ENCODE measurements at places on chromosomes 3 and 15.

DNA sequence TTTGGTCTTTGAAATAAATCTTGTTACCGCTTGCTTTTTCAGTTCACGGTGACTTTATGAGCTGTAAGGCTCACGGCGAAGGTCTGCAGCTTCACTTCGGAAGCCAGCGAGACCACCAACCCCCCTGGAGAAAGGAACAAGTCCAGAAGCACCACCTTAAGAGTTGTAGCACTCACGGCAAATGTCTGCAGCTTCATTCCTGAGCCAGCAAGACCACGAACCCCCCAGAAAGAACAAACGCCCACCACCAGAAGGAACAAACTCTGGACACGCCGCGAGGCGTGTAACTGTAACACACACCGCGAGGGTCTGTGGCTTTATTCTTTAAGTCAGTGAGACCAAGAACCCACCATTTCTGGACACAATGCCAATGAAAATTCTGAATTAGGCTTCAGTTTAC, 28.8 kb downstream of the GOLGA6A start:
- no peak for DNase-seq

GRCh38 chr3:11566478-11566877, 77.2 kb downstream of the VGLL4 start:
- DNase-seq = no peak

GRCh38 chr15:64610257-64610919, 150.0 kb downstream of the ZNF609 start:
- DNase-seq = no peak

GRCh38 chr3:187518616-187519015, 150.4 kb downstream of the RTP4 start:
- DNase-seq = no peak

GRCh38 chr3:150960708-150961684, 11.5 kb downstream of the CLRN1 start:
- DNase-seq = no peak

DNA sequence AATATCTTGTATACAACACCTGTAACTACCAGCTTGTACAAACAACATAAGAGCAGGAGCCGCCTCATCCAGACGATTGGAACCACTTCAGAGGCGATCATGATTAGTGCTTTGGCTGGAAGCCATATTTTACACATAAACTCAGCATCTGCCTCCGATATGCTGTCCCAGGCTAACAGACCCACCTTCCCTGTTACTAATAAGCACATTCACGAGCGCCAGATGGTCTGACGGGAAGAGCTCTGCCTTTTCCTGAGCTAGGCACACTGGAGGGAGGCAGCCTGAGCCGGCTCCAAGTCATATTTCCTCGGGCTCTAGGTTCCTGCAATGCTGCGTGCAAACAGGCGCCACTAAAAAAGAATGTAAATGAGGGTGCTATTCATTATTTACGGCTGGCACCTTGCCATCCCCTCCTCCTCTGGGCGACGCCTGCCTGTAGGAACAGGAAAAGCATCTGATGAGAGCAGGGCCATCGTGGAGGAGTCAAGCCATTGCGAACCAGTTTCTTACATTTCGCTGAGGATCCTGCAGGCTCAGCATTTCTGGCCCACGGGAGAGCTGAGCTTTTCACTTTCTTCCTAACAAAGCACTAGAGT, 98.2 kb downstream of the ANXA2 start:
- DNase-seq = no peak

DNA sequence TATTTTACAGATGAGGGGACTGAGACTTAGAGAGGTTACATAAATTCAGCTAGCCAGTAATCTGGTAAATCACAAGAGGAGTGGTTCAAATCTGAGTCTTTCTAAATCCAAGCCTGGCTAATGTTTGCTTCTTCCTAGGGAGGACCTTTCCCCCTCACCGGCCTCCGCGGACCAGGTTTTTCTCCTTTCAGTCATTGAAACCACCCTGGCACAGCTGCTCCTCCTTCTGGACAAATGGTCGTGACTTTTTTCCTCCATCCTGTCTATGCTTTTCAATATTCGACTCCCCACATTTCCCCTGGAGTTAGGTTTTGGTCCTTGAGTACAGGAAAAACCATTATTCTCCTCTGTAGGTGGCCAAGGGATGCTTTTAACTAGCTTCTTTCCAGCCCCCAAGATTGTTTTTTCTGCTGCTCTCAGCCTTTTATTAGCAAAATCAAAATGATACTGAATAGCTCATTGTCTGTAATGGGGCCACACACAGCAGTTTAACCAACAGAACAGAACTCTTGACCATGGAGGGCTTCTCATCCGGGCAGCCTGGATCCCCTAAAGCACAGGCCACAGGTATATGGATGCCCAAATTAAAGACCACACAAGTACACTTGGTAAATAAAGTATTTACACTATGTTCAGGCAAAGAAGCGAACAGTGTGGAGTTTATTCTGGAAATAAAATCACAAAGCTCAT, 85.9 kb upstream of the KLHL25 start:
- DNase-seq = no peak

- no peak for DNase-seq
These were observed 91.8 kb downstream of the THBS1 start for GRCh38 chr15:39672666-39673065.

DNA sequence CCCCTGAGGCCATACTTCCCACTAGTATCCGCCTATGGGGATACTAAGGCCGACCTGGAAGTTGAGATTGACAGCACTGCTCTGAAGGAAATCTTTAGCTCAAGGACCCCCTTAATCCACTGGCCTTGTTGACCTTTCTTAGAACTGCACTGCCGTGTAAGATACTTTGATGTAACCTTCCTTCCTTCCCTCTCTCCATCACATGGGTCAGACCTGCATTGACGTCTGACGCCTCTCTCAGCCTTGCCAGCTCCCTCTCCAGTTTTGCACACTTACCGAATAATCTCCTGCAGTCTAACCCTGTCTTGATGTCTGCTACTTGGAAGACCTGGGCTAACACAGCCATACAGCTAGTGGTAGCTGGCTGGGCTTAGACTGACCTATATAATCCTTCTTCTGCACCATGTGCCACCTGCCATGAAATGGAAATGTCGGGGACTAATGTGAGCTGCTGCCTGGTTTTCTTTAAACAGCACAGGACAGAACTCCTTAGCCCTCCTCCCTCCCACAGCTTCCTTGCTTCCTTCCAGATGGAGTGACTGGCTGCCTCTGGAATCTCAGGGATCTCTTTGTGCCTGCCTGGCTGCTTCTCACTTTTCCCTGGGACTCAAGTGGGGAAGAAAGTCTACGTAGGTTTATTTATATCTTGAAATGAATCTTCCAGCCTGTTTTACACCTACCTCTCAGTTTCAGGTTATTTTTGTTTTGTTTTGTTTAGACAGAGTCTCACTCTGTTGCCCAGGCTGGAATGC, 39.2 kb upstream of the HERC1 start:
- DNase-seq = no peak

DNA sequence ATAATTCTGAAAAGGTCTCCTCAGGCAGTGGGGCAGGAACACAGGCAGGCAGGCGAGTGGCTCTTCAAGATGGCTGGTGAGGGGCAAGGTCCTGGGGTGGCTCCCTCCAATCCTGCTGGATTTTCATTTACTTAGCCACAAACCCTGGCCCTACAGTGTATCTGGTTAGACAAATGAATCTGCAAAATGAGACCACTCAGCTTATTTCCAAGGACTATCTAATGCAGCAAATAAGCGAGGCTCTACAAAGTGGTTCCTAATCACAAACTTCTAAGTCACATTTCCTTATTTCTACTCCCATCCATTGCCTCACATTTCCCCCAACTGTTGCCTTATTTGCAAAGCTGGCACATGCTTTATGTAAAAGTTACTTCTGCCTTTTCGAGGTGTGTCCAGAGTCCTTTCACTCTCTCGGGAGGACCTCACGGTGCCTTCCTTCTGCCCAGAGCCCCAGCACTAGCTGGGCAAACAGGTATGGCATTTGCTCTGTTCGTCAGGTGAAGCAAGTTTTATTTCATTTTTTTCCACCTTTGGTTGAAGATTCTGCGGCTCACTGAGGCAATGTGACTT, 40.5 kb downstream of the CCDC12 start:
- DNase-seq = no peak

DNA sequence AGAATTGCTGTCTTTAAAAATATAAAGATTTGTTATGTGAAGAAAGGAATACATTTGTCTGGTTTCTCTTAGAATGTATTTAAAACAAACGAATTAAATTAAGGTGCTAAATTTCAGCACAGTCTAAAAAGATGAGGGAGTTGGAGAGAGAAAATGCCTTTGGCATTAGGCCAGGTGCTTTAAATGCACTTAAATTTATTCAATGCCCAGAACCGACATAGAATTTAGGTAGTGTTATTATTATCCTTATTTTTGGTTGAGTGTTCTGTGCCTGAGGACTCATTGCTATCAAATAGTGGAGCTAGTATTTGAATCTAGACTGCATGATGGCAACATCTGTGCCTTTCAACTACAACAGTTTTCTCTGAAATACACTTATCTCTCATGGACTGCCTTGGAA, 287.5 kb downstream of the RBMS3 start:
- DNase-seq = no peak

- peak; percentile 24 for DNase-seq
These were observed 64.2 kb downstream of the SCAPER start for GRCh38 chr15:76840830-76841460.

Measured in AG04450 (cell line).